Lung microvascular endothelial cell (primary cell): ENCODE measurements at places on chromosomes 6 and 20.

- DNase-seq: peak; percentile 46
Observed at GRCh38 chr6:36676141-36677058, 2.1 kb upstream of the CDKN1A start.

- DNase-seq: no peak
Observed at GRCh38 chr6:84766118-84766798, 1.9 kb upstream of the TBX18 start.

DNA sequence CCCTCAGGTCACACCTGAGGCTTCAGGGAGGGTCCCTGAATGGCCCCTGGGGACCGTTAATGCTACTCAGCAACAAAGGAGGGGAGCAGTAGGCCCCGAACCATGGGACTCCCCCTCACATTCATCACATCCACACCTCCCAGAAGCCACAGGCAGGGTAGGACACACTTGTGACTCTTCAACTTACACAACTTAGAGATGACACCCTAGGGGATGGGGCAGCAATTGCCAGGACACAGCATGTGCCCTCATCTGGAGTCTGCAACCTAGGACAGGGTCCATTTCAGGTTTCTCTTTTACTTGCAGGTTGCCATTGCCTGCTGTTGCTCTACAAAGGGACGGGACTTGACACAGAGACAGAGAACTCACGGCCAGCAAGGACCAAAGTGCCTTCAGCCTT, 770 bp downstream of the ULBP3 start:
- DNase-seq: no peak

DNA sequence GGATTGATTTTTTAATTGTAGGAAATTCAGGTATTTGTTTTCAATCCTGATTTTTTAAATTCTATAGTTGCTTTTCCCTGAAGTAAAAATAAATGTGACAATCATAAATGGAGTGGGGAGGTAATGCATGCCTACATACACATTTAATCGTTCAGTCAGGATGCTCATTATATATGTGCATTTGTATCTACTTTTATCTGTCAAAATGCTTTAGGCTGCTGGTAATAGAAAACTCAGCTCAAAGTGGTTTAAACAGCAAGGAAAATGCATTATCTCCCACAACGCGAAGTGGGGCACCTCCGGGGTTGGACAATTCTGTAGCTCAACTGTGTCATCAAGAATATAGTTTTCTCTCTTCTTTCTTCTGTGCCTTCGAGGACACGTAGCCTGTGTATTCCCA, 116.4 kb upstream of the SASH1 start:
- DNase-seq: no peak

- no peak for DNase-seq
Observed at GRCh38 chr20:19540392-19540791, 217.7 kb upstream of the RIN2 start.

DNA sequence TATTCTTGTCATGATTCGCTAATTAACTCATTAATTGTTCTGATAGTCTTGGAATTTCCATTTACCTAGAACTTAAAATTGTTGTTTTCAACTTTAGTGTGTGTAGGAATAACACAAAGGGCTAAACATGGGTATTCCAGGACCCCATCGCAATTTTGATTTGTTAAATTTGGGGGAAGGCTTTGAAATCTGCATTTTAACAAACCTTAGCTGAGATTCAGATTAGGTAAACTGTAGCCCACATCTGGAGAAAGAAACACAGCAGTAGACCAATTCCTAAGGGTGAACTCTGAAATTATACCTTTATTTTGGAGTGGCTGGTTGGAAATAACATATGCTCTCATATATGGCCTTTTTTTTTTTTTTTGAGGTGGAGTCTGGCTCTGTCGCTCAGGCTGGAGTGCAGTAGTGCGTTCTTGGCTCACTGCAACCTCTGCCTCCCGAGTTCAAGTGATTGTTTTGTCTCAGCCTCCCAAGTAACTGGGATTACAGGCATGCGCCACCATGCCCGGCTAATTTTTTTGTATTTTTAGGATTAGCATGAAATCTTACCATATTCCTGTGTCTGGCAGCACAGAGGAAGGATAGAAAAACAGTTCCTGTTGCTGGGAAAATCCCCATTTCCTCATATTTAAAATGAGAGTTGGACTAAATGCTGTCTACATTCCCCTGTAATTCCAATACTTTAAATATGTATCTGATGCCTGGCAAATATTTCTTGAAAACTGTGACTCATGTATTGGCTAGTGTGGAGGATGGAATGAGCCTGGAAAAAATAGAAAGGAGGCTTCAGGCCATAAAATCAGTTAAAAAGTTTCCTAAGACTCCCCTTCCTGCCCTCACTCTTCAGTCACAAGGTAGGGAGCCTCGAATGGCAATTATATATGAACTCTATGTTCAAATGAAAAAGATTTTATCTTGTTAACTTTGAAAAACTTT, 96.7 kb upstream of the FAM184A start:
- peak; percentile 39 for DNase-seq

DNA sequence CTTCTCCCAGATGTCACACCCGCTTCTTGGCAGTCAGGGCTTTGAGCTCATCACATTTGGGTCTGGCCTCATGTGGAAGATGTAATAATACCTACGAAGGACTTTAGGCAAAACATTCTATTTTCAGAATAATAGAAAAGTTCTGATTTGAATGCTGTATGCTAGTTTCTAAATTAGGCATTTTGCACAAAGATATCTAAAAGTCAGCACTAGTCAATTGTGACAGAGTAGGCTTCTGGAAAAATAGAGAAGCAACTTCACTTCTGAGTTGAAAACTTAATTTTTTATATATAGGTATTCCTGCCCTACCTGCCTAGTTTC, 38.3 kb upstream of the CD2AP start:
- no peak for DNase-seq

DNA sequence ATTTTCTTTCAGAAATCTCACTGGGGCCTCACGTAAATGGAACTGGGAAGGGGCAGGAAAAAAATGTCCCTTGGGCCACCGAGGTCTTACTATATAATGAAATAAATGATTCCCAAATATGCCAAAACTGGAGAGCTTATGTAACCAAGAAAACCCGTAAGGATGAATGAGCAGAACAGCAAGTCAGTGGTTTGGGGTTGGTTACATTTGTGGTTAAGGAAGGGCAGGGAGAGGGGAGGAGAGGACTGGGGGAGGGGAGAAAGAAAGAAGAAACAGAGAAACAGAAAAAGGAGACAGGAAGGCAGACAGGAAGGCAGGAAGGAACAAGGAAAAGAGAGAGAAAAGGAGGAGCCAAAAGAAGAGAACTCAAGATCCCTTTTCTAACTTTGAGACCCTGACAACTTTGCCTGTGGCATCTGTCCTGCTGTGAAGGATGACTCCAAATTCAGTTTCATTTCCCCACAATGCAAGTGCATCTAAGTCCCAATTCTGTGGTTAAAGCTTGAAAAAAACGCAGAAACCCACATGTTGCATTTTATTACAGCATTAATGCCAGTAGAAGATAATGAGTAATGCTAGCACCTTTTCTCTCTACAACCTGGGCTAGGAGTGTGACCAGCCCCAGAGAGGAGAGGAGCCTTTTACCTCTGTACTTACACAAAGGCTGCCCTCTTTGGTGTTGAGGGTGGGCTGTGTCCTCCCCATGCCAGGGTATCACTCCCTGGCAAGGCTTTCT, 10.8 kb upstream of the ARMC2 start:
- no peak for DNase-seq

- no peak for DNase-seq
Observed at GRCh38 chr6:128580224-128581110, 60.1 kb upstream of the PTPRK start.

- DNase-seq: no peak
Observed at GRCh38 chr6:162829013-162829742, 101.4 kb downstream of the PACRG start.

DNA sequence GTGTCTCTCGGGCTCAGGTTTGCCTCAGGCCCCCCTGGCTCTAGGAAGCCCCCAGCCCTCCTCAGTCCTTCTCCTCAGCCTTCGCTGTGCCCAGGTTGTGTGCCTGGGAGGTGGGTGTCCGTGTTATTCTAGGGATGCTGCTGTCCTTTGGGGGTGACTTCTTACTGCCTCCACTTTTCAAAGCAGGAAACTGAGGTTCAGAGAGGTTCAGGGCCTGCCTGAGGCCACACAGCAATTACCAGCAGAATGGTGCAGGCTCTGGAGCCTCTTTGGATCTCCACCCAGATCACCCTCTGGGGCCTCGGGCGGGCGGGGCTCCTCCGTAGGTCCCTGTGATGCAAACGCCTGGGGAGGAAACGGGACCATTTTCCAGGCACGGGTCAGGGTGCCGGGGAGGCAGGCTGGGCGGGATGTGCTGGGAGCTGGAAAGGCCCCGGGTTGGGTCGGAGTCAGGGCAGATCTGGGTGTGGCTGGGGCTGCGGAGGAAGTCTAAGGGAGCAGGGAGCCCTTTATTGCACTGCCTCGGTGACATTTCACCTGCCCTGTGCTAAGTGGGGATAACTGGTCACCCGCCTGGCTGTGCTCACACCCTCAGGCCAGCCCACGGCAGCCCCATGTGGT, 23.2 kb downstream of the GATA5 start:
- DNase-seq: no peak

- peak; percentile 68 for DNase-seq
Observed at GRCh38 chr20:11891776-11892545, 25.7 kb upstream of the BTBD3 start.

GRCh38 chr20:32482442-32483261, 102.5 kb downstream of the NOL4L start:
- peak; percentile 65 for DNase-seq

GRCh38 chr6:161413355-161413771, 139.5 kb upstream of the AGPAT4 start:
- DNase-seq: no peak

DNA sequence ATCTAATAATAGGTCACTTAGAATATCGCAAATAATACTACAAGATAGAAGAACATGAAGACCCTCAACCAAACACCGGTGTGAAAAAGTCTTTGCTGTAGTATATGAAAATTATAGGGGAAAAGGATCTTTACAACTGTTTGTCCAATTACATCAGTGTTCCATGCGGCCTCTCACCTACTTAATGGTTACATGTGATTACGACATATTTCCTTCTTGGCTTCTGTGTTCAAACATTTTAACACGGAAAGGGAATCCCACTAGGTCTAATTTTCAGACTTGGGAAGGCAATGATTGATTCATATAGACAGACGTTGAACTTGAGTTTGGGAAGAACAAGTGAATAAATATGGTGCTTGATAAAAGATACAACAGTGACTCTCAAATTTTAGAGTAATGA, 273.4 kb downstream of the KIF16B start:
- DNase-seq: peak; percentile 17

DNA sequence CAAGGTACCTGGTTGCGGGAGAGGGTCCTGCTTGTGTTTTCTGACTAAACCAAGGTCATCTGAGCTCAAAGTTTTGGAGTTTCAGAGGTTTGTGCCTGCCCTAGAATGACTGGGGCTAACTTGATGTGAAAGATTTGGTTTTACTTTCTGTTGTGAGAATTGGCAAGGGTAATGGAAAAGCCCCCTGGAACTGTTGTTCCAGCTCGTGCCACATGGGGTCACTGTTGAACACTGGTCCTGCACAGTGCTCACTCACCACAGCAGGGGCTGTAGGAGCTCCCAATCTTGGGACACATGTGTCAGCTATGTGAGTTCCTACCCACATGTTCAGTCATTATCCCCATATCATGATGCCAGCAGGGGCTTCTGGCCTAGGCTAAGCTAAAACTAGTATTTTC, 6.5 kb downstream of the TGM6 start:
- peak; percentile 28 for DNase-seq

- DNase-seq: peak; percentile 2
Observed at GRCh38 chr6:131597446-131597845, 24.4 kb downstream of the ARG1 start.

DNA sequence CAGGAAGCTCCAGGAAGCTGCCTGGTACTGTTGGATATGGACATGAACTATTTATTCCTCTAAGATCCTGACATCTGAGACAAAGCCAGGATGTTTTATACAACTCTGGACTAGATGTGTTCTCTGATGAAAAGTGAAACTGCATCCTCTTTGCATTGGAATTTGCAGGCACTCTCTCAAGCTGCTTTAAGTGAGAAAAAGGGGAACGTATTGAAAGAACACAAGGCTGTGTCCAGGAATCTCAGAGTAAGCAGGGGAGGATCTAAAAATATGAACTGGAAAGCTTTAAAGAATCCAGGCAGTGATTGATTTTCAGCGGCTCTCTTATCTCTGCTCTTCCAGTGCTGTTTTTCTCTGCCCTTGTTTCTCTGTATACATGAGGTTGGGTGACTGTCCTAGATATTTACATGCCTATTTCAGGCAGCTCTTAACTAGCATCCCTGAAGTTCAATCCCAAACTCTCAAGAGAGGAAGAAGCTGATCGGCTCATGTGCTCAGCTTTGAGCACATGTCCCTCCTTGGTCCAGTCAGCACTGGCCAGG, 193.8 kb downstream of the PLCB4 start:
- DNase-seq: peak; percentile 12

- no peak for DNase-seq
Observed at GRCh38 chr6:143150281-143150680, 89.6 kb downstream of the AIG1 start.

DNA sequence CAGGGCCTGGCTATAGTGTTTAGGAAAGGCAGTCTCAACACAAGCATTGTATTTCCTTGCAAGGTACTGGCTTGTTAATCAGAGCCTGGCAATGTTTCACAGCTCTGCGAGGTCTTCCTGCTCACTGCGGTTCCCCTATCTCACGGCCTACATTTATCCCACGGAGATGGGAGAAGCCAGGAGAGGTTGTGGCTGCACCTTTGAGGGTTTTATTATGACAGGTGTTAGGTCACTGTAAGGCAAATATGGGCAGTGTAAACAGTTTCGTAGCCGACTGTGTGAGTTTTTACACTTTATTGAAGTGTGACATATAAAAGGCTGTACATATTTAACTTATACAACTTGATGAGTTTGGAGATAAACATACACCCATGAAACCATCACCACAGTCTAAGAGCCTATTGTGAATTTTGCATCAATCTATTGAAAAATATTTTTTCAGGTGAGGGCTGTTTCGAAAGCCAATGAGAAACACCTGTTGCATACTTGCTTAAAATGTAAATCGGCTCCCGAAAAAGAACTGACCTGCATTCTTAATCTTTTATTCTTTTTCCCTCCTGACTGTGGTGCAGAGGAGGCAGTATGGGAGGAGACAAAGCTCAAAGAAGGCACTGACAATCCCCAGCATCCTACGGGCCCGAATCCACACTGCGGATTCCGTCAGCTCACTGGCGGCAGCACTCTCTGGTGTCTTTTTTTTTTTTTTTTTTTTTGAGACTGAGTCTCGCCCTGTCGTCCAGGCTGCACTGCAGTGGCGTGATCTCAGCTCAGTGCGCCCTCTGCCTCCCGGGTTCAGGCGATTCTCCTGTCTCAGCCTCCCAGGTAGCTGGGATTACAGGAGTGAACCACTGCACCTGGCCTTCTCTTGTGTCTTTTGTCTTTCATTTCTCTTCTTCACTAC, 7.5 kb upstream of the RBM38 start:
- no peak for DNase-seq

DNA sequence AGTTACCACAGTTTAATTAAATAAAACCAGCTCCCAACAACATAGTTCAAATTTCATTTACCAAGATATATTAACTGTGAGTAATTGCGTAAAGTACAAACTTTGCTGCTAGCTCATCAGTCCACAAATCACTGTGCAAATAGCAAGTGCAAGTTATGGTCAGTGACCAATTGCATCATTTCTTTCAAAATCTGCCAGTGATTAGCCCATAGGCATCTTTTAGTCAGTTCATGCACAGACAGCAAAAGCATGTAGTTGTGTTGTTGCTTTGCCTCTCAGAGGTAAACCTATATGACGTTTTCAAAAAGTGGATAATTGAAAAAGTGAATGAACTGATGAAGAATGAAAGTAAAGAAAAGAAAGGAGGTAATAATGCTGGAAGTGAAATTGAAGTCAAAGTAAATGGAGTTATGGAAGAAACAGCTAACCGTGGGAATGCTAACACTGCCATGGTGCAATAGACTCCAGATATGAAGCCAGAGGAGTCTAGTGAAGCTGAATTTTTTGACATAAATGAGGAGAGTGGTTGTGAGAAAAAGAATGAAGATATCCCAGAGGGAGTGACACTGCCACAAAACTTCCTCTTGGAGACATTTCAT, 36.5 kb downstream of the ENPP1 start:
- DNase-seq: no peak
